Activated CD4-positive, alpha-beta T cell treated with anti-CD3 and anti-CD28 coated beads, Interleukin-2, amount 10 ng/mL, durations not matched to agents 24 days and 14 days (primary cell): ENCODE measurements at places on chromosomes 4 and X. TPM values are rescaled to one million over a fixed set of nuclear protein-coding genes. Genes with fewer than 3 reads are reported as not detected.

- DNase-seq, result no peak
These were observed 4.2 kb downstream of the TSPAN5 start for GRCh38 chr4:98653890-98654867.

DNA sequence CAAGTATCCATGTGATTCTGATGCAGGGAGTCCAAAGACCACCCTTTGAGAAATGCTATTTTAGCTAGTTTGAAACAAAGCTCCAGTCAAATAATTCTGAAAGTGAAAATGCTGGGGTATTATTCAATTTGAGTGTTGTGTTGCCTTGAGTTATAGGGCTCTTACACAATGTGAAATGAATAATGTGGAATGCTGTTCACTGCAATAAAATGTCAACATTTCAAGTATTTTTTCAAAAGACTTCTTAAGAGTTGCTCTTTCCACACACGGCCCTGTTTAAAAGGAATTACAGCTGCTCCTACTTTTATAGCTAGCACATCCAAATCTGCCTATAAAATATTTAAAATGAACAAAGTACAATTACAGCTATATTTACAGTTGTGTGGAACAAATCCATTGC, 27.5 kb upstream of the PLS3 start:
- DNase-seq, result no peak

The INTU gene
- not detected in 2 replicates for total RNA-seq

- DNase-seq, result no peak
These were observed 175.1 kb downstream of the PARM1 start for GRCh38 chr4:75107755-75108612.

GRCh38 chr4:169774466-169775445, 17.0 kb upstream of the HPF1 start:
- DNase-seq, result peak; percentile 70

GRCh38 chrX:20913760-20914159, 460.5 kb upstream of the CNKSR2 start:
- DNase-seq, result no peak

The IGBP1 gene
- 29.8 and 30.5 TPM in 2 replicates for total RNA-seq

GRCh38 chr4:138062929-138063328, 179.2 kb downstream of the SLC7A11 start:
- no peak for DNase-seq

DNA sequence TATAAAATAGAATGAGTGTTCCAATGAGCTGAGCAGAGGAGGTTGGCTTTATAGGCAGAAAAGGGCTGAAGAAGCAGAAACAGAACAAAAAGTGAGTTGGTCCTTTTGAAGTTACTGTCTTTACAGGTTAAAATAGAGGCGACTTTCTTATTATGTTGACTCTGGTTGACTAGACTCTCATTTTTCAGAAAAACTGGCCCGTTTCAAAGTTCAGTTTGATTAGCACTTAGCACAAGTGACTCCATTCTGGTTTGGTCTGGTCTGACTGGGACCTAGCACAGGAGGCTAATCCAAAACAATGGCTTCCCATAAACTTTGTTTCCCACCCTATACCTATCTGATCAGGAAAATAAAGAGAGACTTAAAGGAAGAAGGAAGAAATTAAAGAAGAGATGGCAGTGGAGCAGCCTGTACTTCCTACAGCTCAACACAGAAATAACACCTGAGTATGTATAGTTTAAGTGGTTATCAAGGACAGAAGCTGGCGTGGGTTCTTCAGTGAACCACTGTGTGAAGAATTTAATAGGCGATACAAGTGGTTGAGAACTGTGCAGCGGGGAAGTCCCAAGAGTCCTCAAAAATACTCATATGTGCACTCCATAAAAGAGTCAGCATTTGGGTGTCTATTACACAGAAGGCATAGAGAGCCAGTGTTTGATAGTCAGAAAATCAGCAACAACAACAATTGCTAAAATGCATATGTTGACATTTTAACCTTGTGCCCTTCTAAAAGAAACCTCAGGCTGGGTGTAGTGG, 554.8 kb upstream of the HTR2C start:
- DNase-seq, result no peak

DNA sequence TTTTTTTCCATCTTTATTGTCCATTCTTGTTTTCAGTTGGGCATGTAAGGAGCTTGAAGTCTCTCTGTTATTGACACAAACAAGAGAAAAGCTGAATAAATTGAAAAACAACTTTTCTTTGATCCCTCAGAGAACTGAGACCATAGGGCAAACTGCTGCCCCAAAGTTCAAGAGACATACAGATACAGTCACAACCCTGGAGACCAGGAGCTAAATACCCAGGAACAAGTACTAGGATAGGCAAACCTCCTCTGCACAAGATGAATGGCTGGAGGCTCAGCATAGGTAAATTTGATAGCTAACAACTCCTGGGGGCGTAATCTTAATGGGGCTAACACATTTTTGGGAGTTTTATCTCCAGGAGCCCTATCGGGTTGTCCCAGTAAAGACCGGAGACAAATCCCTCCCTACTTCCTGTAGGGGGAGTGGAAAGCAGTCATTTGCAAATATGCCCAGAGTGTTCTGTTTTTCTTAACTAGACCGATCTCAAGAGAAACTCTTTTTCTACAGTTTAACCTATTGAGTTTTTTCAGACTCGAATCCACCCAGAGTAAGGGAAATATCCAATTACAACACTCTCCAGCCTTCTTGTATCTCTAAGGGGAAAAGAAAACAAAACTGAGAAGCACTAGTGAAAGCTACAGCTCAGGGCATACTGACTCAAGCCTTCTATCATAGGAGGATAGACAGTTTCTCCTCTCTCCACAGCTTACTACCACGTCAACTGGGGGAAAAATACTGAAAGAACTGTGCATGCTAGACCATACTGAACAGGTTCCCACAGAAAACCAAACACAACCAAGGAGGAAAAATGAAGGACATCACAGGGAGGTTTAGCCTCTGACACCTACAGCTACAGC, 23.1 kb downstream of the MAGEA8 start:
- DNase-seq, result no peak

DNA sequence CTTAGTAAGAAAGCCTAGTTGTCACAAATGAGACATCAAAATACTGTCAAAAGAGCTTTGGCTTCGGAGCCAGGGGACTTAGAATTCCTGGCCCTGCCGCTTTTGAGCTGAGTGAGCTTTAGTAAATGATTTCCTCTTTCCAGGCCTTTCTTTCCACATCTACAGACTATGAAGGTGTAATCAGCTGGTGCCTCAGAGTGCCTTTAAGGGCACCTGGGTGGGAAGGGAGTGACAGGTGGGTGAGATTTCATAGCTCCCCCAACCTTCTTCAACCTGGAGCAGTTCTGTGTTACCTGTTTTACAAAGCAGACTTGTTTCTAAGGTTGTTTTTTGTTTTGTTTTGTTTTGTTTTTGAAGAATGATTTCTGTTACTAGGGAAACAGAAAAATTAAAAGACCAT, 154.7 kb upstream of the BOD1L1 start:
- DNase-seq, result no peak

The FAM184B gene
- total RNA-seq, result not detected in 2 replicates

The APLN gene
- 0.65 and 0.66 TPM in 2 replicates for total RNA-seq

GRCh38 chrX:115372152-115372551, 82.6 kb downstream of the LUZP4 start:
- DNase-seq, result no peak

GRCh38 chr4:126718136-126718535, 914.6 kb upstream of the INTU start:
- no peak for DNase-seq

The SPACA5 gene
- total RNA-seq, result not detected in 2 replicates

The TMEM164 gene
- 14.9 and 18.3 TPM in 2 replicates for total RNA-seq

GRCh38 chr4:60039908-60040307, 1160.2 kb upstream of the ADGRL3 start:
- no peak for DNase-seq
